ENCODE measurements at places on chromosomes 6 and 20.
A peak's percentile ranks its signal among the peaks of the same experiment; 100 is the strongest.

- DNase-seq, result no peak
Measured at GRCh38 chr20:25510202-25510601, 75.1 kb downstream of the NINL start.

GRCh38 chr6:19394051-19394450 is 443.1 kb upstream of the ID4 start:
- no peak for DNase-seq

DNA sequence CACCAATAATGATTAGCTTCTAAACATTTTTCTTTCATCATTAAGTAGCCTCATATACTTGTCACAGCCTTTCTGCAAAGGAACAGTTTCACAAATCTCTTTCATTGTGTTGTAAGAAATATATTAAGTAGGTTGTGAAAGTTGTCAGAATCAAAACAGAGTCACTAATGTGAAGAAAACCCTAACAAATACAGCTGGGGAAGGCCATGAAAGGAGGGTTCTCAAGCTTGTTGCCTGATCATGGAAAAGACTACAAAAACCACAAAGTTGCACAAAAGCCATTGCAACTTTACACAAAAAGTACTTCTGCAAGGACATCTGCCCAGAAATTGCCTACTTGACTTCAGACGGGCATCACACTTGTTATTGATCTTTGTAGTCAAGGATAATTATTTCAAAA is 216.1 kb downstream of the ALDH8A1 start:
- no peak for DNase-seq

GRCh38 chr20:1876975-1877608 is 18.1 kb upstream of the SIRPA start:
- DNase-seq, result peak; percentile 57

DNA sequence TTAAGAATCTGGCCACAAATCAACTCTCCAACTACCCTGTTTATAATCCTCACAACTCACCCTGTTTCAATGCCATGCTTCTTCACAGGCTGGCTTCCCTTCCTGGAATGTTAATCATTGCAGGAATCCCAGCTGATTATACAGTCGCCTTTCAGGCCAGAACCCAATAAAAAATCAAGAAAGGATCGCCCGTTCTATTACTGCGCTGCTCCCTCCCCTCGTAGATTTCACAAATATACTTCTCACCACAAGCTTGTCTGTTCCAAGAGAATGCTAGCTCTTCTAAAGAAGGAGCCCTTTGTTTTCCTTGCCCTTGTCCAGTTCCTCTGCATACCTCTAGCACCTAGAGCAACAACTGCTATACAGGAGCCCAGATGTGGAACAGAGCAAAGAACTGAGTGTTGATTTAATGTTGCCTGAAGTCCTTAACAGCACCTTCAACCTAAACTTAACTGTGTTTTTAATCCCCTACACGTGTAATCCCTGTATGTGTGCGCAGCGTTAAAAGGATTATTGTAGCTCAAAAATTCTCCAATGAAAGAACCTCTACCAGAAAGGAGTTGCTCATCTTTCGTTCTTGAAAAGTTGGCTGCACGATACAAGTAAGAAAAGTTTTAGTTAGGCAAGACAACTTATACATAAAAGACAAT is 988 bp downstream of the ECHDC1 start:
- DNase-seq, result no peak

Data from K562 (cell line).